Stimulated activated CD8-positive, alpha-beta memory T cell treated with anti-CD3 and anti-CD28 coated beads, Interleukin-15, amount 100 ng/mL, for 4 hours (primary cell): ENCODE measurements at places on chromosomes 4 and X.

DNA sequence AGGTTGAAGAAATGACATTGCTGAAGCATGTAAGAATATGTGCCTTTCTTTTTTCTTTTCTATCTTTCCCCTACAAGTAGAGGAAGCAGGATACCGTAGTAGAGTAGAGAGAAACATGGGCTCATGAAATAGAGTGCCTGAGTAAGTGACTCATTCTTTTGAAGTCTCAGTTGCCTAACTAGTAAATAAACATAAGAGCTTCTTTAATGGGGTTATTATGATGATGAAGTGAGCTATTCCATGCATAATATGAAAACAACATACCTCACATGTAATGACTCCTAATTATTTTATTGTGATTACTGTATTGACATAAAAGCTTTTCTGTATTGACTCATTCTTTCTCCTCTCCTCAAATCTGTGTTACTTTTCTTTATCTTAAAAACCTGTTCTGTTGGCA is 1538.2 kb downstream of the TECRL start:
- DNase-seq, result no peak

DNA sequence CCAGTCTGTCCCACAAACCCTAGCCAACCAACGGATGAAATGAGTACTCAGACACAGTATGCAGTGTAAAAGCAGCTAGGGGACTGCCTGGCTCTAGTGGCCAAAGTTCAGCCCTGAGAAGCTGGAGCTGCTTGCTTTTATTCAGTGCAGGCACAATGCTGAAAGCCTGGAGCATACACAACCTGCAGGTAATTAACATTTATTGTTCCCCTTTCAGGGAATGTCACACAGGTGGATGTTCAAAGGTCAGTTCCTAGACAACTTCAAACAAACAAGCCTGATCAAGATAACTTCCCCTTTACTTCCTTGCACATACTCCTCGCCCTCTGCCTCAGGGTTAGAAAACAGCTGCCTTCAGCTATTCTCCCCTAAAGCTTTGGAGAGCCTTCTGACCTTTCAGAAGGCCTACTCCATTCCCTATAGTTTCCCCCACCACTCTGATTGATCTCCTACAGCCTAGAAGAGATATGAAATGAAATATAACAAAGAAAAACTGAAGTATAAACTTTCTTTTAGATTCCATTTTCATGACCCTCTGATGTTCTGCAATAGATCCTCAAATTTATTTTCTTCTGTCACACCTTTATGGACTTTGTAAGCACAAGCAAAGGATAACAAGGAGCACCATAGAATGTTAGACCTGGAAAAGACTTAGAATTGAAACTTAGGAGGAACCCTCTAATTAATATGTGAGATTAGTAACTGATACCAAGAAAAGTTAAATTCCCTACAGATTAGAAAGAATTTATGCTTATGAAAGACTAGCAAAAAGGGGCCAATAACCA is 6.8 kb upstream of the DCAF8L1 start:
- no peak for DNase-seq

GRCh38 chr4:37531151-37531550 is 155.0 kb downstream of the RELL1 start:
- DNase-seq, result no peak

DNA sequence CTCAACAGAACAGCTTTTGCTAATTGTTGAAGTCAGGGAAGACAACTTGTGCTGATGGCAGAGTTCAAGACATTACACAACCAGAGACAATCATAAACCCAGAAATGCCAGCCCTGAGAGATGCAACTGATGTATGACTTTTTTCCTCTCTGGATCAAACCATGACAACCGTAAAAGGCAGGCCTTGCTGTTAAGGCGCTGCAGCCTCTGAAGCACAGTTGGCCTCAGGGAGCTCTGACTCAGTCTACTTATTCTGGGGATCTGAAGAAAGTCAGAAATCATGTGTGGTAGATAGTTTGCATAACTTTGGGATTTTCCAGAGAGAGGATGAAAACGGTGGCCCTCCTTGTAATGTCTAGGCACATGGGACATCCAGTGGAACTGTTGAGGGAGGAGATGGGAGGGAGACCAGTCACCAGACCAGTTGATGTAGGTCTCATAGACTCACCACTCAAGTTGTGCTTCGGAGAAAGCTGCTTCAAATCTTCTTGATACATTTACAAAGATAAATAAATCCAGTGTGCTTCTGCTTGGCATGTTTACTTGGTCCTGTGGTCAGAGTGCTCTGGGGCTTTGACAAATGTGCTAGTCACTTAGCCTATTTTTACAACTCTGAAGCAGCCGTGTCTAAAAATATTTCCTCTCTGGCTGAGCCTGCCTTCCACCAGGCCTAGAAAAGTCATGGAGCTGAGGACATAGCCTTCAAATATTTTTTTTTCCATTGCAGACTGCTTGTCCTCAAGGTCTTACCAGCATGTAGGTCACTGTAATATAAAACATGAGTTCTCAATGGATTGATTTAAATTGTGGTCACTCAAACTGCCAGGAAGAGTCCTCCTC is 7.5 kb downstream of the HADH start:
- DNase-seq, result no peak

GRCh38 chr4:138522366-138522765 is 280.2 kb upstream of the SLC7A11 start:
- DNase-seq, result no peak

GRCh38 chr4:102592256-102592655 is 91.1 kb downstream of the NFKB1 start:
- no peak for DNase-seq

DNA sequence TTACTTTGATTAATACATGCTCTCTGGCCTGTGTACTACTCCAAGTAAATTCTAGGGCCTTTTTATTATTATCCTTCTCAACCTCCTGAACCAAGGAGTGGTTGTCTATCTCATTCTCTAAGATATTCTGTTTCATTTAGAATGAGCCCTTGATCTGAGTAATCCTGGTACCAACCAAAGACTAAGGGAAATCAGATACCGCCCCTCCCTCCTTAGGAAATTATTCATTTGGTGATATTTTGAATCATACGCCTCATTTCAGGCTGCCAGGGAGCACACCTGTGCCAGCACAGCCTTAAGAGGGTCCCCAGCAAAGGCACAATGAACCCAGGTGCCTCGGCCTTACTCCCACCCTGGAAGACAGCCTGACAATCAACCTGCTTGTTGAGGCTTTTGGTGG is 73.2 kb upstream of the STARD8 start:
- DNase-seq, result no peak

- no peak for DNase-seq
Observed at GRCh38 chr4:153439831-153440230, 26.3 kb upstream of the TMEM131L start.

DNA sequence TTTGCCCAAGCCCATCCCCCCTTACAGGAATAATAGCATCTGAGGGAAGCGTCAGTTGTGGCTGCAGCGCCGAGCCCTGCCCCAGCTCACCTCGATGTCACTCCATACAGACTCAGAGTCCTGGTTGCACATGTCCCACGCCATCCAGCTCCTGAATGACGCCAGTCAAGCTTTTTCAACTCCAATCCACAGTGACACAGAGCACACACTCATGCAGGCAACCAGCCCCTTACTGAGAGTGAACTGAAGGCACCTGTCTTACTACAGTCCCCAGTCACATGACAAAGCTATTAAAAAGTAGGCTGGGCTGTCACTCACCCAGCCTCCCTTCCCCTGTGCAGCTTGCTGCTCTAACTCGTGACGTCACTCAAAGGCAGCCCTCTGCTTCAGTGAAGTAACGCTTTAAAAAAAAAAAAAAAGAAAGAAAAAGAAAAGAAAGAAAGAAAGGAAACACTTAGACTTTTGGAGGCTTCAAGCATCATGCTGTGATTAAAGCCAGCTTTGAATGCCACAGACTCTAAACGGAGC is at the start of gene PPARGC1A:
Gene PPARGC1A, minus strand, starts transcription at position 234 of the 528 bp plus-strand sequence. Its CDS starts 90 bp downstream, at position 144.
- no peak for DNase-seq

- no peak for DNase-seq
Observed at GRCh38 chrX:129718676-129719075, 20.1 kb upstream of the XPNPEP2 start.

- no peak for DNase-seq
Observed at GRCh38 chrX:45191383-45191782, 9.3 kb downstream of the DIPK2B start.

DNA sequence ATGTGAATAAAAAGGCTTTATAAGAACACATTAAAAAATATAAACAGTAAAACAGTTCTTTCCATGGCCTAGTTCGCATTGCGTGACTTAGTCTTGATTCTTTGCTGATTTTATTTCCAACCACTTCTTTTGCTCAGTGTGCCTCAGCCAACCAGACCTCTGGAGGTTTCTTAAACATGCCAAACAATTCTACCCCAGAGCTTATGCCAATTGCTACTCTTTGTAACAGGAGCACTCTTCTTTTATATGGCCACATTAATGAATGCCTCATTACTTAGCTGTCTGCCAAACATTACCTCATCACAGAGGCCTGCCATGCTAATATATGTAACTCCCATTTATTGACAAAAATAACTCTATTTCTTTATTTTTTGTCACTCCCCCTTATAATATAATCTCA is 202.3 kb downstream of the NDST4 start:
- DNase-seq, result no peak

- no peak for DNase-seq
Observed at GRCh38 chr4:104616401-104616820, 121.7 kb upstream of the CXXC4 start.

DNA sequence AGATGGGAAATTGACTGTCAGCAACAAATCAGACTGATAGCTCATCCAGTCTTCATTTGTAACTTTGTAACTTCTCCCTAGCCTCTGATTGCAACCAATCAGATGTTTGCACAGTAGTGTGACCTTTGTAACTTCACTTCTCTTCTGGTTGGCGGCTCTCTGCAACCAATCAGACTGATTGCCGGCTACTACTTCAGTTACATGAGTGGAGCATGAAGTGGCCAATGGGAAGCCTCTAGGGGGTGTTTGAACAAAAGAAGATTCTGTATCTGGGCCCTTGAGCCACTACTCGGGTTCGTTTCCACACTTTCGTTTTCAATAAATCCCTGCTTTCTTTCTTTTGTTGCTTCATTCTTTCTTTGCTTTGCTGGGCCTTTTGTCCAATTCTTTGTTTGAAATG is 1285.8 kb downstream of the TECRL start:
- DNase-seq, result no peak
